Amygdala (tissue), 56 donors: ENCODE measurements at places on chromosomes 16 and 17.
A peak's percentile ranks its signal among the peaks of the same experiment; 100 is the strongest.

DNA sequence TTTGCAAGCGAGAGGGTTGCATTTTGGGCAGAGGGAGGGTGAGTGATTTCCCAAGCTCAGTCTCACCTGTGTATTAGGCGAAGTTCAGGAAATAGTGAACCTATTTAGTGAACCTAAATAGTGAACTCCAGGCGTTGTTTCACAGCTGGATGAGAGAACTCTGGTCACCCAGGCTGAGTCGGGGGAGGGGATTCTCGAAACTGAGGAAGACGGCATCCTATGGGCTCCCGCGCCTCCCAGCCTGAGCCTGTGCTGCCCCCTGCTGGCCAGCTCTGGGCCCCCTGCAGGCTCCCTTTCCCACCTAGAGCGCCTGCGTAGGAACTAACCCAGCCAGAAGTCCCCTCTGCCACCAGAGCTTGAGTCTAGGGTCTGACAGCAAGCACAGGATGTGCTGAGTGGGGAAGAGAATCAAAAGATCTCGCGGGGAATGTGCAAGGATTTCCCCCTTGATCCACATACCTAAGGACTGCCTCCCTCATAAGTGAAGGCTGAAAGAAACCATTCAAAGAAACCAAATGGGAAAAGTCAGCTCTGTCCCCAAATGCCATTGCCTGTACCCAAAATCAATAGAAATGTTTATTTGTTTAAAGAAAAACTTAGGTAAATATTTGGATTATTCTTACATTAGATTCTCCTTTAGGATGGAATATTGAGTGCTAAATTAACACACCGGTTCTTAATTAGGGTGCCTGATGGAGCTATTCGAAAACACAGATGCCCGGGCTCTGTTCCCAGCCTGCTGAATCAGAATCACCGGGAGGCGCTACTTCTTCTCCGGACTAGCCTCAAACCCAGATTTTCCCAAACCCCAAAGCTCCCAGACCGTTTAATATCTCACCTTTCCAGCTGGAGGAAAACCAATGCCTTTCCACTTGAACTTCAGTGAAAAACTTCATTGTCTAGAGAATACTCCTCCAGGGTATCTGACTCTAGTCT, 14.8 kb upstream of the MARVELD3 start:
- peak; percentile 21 for DNase-seq

DNA sequence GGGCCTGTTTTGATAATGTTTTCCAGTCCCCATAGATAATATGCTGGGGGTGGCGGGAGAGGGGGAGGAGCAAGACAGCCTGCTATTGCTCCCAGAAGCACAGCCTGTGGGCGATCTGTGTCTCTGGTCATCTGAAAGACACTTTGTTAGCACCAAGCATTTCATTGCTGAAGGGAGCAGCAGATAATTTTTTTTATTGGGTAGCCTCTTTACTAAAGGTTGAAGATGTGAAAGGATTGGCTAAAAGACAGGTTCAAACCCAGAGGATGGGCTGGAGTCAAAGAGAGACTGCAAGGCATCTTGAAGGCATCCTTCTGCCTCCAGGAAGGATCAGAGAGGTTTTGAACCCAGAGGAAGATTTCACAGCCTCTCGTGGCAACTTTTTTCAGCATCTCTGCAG, 60.6 kb downstream of the C17orf67 start:
- DNase-seq: no peak

GRCh38 chr17:41555105-41555887, 16.6 kb downstream of the KRT9 start:
- DNase-seq: no peak

- DNase-seq: no peak
These were observed 18.0 kb downstream of the ZFPM1 start for GRCh38 chr16:88471115-88471514.

DNA sequence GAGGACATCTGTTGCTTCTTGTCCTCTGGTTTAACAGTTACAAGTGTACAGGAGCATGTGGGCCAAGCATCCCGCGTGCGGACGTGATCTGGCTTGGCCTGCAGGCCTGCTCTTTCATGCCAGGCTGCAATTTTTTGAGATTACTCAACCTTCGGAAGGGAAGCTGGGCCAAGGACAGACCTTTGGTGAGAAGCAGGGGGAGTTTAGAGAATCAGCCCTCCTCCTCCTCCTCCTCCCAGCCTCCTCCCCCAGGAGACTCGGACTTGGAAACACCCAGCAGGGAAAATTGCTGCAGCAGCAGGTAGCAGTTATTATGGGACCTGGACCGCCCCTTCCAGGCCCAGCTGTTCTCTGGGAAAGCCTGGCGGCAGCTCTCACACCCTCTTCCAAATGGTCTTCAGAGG, 5.1 kb upstream of the KLHL36 start:
- DNase-seq: no peak

DNA sequence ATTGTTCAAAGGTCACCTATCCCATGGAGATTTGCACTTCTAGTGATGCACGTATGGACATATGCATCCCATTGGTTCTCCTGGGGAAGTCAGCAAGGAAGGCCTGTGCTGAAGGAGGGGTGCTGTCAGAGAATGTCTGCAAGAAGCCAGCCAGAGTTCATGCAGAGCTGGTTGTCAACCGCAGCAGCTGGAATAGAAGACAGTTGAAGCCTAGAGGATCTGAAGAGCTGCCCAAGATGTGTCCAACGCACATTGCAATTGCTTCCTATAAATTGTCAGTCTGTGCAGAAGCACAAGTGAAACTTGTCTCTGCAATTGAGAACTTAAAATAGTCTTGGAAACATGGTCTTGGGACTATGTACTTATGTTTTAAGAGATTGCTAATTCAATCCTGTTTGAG, 82.1 kb upstream of the CNTNAP4 start:
- no peak for DNase-seq

DNA sequence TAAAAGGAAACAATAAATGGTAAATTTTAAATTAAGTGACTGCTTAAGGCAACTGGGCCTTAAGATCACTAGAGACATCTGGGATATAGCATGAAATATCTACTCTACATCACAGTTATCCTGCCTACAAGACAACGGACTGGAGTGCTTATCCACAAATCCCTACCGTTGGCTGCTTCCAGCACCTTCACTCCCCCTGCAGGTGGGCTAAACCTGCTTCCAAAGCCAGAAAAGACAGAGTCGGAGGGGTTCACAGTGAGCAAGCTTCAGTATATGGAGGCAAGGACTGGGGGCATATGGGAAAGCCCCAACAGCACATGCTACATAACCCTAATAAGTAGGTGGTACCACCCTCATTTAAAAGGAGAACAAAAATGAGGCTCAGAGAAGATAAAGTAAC, 45.3 kb downstream of the GRIN2A start:
- DNase-seq: no peak

DNA sequence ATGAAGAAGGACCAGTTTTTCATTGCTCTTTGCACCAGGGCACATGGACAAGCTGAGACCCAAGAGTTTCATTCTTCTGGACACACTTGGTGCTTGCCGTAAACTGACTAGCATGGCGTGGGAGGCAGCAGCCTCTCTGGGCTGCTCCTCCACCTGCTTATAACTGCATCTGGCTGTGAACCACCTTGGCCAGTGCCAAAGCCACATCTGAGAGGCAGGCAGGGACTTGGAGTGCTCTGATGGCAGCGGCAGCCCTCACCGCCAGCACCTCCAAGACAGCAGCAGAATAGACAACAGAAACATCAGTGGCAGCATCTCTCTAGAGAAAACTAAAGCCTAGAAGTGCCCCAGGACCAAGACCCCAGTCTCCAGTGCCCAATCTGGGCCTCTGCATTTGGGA, 4.7 kb downstream of the KRT37 start:
- no peak for DNase-seq

DNA sequence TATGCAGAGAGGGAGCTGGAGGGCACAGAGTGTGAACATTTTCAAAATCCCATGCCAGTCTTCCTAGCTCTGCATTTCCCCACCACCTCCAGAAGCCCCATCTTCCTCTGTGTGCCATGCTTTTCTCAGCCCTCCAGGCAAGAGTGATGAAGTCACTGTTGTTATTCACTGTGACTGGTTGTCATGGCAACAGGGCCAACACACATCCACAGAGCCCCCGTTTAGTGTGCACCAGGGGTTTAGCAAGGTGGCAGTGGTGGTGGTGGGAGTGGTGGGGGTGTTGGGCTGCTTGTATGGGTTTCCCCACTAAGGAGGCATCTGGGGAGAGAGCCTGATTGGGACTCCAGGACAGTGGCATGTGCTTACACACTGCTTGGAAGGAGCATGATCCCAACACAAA, 309.9 kb upstream of the ASIC2 start:
- no peak for DNase-seq

DNA sequence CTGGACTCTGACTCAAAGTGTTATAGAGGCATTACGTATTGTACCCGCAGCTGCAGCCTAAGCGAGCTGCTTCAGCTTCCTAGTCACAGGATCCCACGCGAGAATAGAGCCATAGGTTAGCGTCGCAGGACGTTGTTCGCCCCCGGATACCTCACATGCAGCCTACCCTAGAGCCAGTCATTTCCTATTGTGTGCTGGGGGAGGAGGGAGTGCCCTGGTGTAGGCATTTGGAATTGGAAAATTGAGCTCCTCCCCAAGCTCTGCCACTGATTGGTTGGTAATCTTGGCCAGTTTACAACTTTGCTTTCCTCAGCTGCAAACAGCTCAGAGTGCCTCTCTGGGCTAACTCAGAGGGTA, 530 bp downstream of the NAA60 start:
- no peak for DNase-seq

GRCh38 chr17:48791128-48792032, 25.6 kb downstream of the TTLL6 start:
- DNase-seq: peak; percentile 4

GRCh38 chr16:23690771-23691482, 12.2 kb downstream of the PLK1 start:
- no peak for DNase-seq

GRCh38 chr17:50618300-50618699, 16.4 kb upstream of the ABCC3 start:
- no peak for DNase-seq

DNA sequence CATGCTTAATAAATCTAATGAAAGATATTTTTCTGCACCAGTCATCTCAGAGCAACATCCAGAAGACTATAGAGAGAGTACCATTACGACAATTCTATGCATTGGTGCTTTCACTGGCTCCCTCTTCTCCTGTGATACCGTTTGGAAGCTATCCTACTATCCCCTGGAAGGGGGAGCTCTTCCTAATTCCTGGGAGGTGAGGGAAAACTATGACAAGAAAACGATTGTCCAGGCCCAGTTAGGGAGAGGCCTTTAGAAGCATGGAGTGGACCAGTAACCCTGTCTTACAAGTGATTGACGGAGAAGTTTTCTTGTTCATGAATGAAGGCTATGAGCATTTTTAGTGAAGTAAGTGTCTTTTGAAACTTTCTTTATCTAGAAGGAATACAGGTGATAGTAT, 150.2 kb downstream of the TANC2 start:
- no peak for DNase-seq

DNA sequence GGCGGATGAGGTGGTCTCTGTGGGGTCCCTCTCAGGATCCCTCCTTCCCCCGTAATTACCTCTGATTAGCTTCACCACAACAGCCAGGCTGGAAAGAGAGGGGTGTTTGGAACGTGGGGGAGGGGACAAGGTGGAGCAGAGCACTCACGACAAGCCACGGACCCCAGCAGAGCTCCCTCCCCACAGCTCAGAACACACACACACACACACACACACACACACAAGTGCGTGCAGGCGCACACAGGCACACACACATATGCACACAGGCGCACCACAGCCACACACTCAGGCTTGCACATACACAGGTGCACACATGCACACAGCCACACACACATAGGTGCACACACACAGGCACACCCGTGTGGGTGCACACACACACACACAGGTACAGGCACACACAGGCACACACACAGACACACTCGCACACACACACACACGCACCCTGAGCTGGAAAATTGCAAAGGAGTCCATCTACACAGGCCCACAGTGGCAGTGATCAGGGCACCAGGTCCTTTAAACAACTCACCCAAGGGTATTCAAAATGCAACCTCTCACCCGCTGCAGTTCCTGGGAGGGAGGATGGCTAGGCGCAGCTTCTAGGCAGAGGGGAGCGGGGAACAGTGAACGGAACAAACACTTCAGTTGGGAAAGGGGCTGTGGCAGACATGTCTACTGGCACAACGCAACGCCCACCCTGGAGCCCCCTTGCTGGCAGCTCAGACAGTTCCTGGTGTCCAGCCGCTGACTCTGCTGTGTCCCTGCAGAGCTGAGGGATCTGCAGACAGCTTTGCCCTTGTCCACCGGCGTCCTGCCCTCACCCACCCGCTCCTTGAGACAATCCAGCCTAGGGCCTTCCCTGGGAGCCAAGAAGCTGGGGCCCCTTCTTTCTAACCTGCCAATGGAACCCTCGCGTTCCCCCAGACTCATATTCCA, 59.9 kb upstream of the DLX4 start:
- DNase-seq: no peak

DNA sequence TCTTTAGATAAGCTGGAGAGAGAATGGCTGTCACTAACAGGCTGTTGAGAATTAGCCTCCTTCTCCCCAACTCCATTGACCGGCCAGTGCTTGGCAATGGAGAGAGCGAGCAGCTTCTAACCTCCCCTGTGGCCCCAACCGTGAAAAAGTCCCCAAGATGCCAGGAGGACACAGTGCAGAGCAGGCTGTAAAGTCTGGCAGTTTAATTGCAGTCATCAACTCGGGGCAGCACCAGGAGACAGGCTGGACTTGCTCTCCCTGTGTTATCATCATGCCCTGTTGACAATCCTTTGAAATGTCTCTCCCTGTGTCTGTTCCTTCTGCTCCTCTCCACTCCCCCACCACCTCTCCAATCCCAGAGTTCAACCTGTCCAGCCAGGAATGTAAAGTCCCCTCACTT, 705 bp upstream of the CDRT4 start:
- no peak for DNase-seq

GRCh38 chr17:19254651-19255050, 17.5 kb downstream of the EPN2 start:
- no peak for DNase-seq
